Activated CD4-positive, CD25-positive, alpha-beta regulatory T cell (primary cell): ENCODE measurements at places on chromosomes 7 and 10.

GRCh38 chr7:101968720-101969466, 151.5 kb downstream of the CUX1 start:
- DNase-seq = no peak

GRCh38 chr7:64887756-64888508, 15.1 kb upstream of the ZNF273 start:
- no peak for DNase-seq

DNA sequence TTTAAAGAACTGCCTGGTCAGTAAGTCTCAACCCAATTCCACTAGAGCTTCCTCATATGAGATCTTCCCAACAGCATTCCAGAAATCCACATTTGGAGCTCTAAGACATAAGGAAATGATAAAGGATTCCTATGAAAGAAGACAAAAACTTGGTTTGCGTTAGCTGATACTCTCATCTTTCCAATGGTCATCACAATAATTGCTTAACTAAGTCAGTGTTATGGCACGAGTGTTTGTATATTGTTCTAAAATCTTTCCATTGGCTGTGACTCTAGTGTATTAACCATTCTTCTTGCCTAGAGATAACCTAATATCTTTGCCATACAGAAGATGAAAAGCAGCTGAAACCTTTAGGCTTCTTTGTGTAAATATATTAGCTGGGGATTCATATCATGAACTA, 289.0 kb downstream of the SNX13 start:
- DNase-seq = no peak

GRCh38 chr10:124323111-124323725, 95.5 kb downstream of the OAT start:
- DNase-seq = no peak

DNA sequence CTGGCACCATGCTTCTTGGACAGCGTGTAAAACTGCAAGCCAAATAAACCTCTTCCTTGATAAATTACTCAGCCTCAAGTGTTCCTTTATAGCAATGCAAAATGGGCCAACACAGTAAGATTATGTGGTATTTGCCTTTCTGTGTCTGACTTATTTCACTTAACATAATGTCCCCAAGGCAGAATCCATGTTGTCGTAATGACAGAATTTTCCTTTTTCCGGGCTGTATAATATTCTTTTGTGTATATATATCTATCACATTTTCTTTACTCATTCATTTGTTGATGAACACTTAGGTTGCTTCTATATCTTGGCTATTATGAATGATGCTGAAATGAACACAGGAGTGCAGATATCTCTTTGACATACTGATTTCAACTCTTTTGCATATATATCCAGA, 209.1 kb upstream of the PTER start:
- no peak for DNase-seq

- DNase-seq = no peak
Observed at GRCh38 chr7:78178319-78178718, 379.7 kb downstream of the PHTF2 start.

DNA sequence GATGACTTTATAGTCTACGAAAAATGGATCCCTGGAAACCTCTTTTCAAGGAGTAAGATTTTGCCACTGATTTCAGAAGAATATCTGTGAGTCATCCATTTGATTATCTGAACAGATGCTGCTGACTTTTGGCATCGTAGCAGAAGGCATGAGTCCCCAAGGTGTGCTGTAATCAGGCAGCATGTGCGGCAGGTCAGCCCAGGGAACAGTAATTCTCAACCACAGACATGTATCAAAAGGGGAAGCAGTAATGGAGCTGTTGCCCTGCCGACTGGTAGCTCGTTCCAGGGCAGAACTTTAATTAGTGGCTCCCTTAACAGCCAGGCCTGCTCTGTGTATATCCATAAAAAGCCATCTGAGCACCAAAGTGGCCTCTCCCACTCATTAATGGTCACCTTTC, 5.7 kb upstream of the VWC2 start:
- DNase-seq = no peak

DNA sequence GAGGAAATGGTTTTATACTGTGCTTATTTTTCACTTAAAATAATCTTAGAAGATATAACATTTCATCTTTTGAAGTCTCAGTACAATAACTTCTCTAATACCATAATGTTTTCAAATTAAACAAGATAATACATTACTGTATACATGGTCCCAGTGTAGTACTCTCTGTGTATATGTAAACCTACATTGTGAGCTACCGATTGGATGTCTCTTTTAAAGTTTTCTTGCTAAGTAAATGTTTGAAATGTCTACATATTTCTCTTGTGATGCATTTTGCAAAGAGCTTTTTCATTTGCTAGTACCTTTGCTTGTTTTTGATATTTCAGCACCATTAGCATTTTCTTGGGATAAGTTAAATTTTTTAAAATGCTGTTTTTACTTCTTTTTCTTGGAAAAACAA, 94.8 kb downstream of the PRKG1 start:
- DNase-seq = no peak

DNA sequence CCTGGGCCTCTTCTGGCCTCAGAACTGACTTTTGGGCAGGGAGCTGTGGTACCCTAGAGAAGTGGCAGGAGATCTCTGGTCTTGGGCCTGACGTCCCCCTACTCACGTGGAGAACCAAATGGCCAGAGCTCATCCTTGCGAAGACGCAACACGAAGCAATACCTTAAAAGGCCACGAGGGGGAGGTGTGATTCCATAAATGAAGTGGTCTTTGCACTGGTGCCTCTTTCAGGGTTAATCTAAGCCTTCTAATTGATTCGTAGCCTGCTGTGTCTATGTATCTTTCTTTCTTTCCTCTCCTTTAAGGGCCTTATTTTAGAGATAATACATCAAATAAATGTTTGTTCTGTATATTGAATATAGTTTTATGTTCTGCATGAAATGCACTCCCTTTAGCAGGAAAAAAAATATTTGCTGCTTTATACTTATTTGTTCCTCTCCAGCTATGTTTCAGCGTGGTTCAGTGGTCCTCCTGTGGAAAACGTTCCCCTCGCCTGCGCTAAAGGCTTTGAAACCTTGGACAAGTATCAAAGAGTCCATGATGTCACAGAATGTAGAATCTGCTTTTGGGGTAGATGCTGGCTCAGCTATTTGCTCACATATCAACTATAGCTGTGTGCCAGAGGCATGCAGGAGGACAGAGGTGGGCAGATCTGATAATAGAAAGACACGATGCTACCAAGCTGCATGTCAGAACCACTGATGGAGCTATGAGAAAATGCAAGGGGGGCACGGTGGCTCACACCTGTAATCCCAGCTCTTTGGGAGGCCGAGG, 41.0 kb downstream of the STRA8 start:
- DNase-seq = peak; percentile 53

DNA sequence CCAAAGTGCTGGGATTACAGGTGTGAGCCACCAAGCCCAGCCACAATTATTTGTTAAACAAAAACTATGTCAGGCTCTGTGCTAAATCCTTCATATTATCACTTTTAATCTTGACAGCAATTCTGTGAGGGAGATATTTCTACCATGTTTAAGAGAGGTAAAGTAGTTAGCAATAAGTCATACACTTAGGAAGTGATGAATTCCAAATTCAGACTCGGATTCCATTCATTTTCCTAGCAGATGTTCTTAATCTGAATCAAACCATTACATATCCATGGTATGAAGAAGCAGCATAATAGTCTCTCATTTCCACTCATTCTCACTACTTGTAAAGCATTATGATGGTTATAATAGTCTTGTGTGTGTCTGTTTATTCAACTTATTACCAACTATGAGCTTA, 2.9 kb upstream of the CD36 start:
- no peak for DNase-seq

DNA sequence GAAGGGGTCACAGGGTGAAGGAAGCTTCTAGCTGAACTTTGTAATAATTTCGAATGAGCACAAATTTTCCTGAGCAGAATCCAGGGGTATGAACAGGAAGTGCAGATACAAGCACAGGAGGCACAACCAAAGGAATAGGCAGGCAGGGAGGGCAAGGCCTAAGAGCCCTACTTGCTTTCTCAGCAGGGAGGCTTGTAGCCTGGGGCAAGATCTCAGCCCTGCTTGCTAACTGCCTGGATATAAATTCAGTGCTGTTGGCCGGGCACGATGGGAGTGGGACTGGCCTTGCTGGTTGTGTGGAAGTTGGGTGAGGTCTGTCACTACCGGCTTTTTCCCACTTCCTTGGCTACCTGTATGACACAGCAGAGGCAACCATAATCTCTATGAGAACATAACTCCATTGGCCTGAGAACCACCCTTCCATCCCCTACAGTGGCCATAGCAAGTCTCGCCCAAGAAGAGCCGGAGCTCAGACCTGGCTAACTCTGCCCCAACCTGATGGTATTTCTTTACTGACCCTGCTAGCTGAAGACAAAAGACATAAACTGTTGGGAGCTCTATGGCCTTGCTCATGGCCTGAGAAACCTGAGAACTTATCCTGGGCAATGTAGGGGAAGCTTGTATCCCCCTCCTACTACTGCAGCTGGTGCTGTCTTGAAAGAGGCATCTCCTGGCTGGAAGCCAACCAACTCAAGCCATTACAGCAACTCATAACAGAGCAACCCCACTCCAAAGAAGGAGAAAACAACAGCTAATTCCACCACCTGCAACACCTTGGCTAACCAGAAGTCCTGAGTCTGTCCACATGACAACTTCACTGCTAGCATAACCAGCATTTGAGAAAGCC, 27.6 kb downstream of the CLDN12 start:
- no peak for DNase-seq

GRCh38 chr7:28544453-28545117, 132.3 kb downstream of the CREB5 start:
- no peak for DNase-seq

GRCh38 chr10:46555713-46556514, 544 bp downstream of the GPRIN2 start:
- DNase-seq = no peak

- no peak for DNase-seq
Observed at GRCh38 chr7:44152971-44153947, 12.1 kb upstream of the MYL7 start.
